ENCODE measurements at places on chromosomes 3 and 15. TPM values are rescaled to one million over a fixed set of nuclear protein-coding genes. Genes with fewer than 3 reads are reported as not detected.

The METTL6 gene
- 8.9 TPM for total RNA-seq

The FANCD2OS gene
- not detected for total RNA-seq

The COL6A5 gene
- total RNA-seq = not detected

The C2CD4A gene
- total RNA-seq = not detected

The SYNPR gene
- total RNA-seq = not detected

The ZNF860 gene
- 0.81 TPM for total RNA-seq

The GOLGA6L1 gene
- not detected for total RNA-seq

The COMMD2 gene
- 11.4 TPM for total RNA-seq

The IL20RB gene
- 1.6 TPM for total RNA-seq

The SLC51B gene
- not detected for total RNA-seq

- no peaks in the 10 kb centered on the region for H3K36me3 ChIP-seq
- H3K4me3 ChIP-seq = no peak overlapping the region
- no peaks in the 10 kb centered on the region for H3K4me1 ChIP-seq
- no peak overlapping the region for H3K27ac ChIP-seq
Measured at GRCh38 chr3:160447544-160447943, 2.0 kb downstream of the TRIM59 start.

- H3K36me3 ChIP-seq = no peaks in the 10 kb centered on the region
- DNase-seq = no peak
- H3K27ac ChIP-seq = no peak overlapping the region
- no peaks in the 10 kb centered on the region for H3K27me3 ChIP-seq
- H3K4me1 ChIP-seq = no peaks in the 10 kb centered on the region
Measured at GRCh38 chr3:189673535-189673934, 42.3 kb downstream of the TP63 start.

- H3K27me3 ChIP-seq = no peaks in the 10 kb centered on the region
- H3K27ac ChIP-seq = no peak overlapping the region
- H3K36me3 ChIP-seq = peaks cover 28% of the 10 kb centered on the region
- H3K4me1 ChIP-seq = peaks cover 3% of the 10 kb centered on the region
- no peak overlapping the region for H3K4me3 ChIP-seq
Measured at GRCh38 chr15:99671926-99672635, 61.2 kb downstream of the LYSMD4 start.

DNA sequence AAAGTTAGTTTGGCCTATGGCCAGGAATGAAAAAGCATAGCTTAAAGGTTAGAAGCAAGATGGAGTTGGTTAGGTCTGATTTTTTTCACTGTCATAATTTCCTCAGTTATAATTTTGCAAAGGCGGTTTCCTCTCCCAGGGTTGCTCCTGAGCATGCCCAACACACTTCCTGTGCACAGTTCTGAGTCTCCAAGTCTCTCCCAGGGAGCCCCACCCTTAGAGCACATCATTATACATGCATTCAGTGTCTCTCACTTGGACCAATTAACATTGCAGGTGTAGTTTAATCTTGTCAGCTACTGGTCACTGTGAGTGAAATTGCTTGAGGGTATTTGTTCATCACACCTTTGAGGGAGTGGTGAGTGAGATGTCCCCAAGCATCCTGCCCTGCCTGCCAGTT lies 96.0 kb upstream of the ATP10A start:
- H3K4me3 ChIP-seq = no peak overlapping the region
- no peaks in the 10 kb centered on the region for H3K36me3 ChIP-seq
- no peak overlapping the region for H3K27ac ChIP-seq
- no peaks in the 10 kb centered on the region for H3K4me1 ChIP-seq
- H3K27me3 ChIP-seq = no peaks in the 10 kb centered on the region
- DNase-seq = no peak

- no peak overlapping the region for H3K4me3 ChIP-seq
- no peak overlapping the region for H3K27ac ChIP-seq
- no peaks in the 10 kb centered on the region for H3K27me3 ChIP-seq
- no peaks in the 10 kb centered on the region for H3K36me3 ChIP-seq
Measured at GRCh38 chr3:134677196-134677986, 26.6 kb upstream of the KY start.

DNA sequence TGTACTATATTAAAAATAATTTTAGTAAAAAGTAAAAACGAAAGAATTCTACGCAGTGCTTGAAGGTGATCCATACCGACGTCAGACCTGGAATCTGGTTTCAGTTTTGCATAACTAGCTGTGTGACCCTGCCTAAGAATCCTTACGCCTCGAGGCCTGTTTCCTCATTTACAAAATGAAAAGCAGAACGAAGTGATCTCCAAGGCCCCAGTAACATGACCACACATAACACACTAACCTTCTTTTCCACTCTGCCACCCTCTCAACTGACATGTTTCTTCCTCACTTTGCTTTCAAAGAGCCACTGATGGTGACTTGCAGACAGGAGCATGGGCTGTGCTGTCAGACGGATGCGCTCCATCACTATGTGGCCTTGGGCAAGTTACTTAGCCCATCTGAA lies 4.8 kb downstream of the MESD start:
- H3K36me3 ChIP-seq = no peaks in the 10 kb centered on the region
- H3K27me3 ChIP-seq = no peaks in the 10 kb centered on the region
- H3K27ac ChIP-seq = no peak overlapping the region
- peaks cover 17% of the 10 kb centered on the region for H3K4me1 ChIP-seq
- no peak overlapping the region for H3K4me3 ChIP-seq

- H3K27ac ChIP-seq = no peak overlapping the region
- peaks cover 61% of the 10 kb centered on the region for H3K36me3 ChIP-seq
- no peak for DNase-seq
- no peaks in the 10 kb centered on the region for H3K27me3 ChIP-seq
- no peaks in the 10 kb centered on the region for H3K4me1 ChIP-seq
- no peak overlapping the region for H3K4me3 ChIP-seq
Measured at GRCh38 chr15:59205839-59206622, 612 bp upstream of the LDHAL6B start.

GRCh38 chr3:194277104-194277785 lies 73.9 kb downstream of the CPN2 start:
- no peaks in the 10 kb centered on the region for H3K27me3 ChIP-seq
- peaks cover 39% of the 10 kb centered on the region for H3K4me1 ChIP-seq
- DNase-seq = peak; percentile 54
- no peaks in the 10 kb centered on the region for H3K36me3 ChIP-seq
- H3K4me3 ChIP-seq = peak overlapping the region; percentile 34

GRCh38 chr3:14524311-14524711 lies 15.8 kb downstream of the GRIP2 start:
- no peak overlapping the region for H3K27ac ChIP-seq
- H3K4me1 ChIP-seq = peaks cover 20% of the 10 kb centered on the region
- H3K36me3 ChIP-seq = no peaks in the 10 kb centered on the region

DNA sequence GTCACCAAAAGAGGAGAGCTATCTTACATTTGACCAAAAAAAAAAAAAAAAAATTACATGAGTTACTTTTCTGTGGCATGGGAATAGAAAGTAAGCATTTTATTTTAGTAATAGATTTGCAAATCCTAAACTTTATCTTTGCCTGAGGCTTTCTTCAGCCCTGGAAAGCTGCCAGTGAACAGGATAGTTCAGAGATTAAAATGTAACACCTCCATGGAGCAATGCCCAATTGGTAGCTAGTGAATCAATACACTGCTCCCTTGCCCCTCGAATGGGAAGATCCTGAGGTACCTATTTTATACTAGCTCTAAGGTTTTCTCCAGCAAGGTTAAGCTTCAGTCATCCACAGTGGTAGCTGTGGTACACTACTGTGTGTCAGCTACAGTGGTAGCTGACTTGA lies 867.1 kb downstream of the NAALADL2 start:
- no peak for DNase-seq
- no peak overlapping the region for H3K27ac ChIP-seq
- H3K27me3 ChIP-seq = no peaks in the 10 kb centered on the region
- H3K4me1 ChIP-seq = no peaks in the 10 kb centered on the region
- no peak overlapping the region for H3K4me3 ChIP-seq

DNA sequence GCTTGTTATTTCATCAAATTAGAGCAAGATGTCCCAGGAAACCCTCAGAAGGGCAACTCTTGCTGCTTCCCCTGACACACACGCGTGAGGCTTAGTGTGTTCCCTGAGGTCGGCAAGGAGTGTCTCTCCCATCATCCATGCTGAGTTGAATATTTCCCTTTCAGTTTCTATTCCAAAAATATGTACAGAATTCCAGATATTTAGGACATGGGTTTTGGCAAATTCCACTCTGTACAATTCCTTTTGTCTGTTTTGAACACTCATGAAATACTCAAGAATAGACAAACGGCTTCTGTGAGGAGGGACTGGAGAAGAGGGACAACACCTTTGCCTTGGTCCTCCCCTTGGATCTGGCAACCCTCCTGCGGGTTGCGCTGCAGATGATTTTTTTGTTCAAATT lies 138.0 kb downstream of the DUT start:
- no peak overlapping the region for H3K27ac ChIP-seq
- H3K36me3 ChIP-seq = peaks cover 59% of the 10 kb centered on the region
- no peaks in the 10 kb centered on the region for H3K27me3 ChIP-seq
- no peak overlapping the region for H3K4me3 ChIP-seq
- H3K4me1 ChIP-seq = peaks cover 11% of the 10 kb centered on the region

DNA sequence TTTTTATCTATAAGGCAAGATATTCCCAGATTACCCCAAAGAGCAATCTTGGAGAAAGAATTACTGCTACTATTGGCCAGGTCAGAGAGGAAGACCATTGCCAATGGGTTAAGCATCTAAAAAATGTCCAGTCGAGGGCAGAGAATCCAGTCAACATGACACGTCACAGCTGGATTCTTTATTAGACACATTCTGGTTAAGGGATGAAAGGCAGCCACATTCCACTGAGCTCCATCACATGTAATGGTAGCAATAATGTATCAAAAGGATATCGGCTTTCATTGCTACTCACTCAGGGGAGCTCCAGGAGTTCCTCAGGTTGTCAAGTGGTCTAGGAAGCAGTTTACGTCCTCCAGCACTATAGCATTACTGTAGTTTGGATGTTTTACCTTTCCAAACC lies 421.1 kb downstream of the PLOD2 start:
- no peak overlapping the region for H3K4me3 ChIP-seq
- no peaks in the 10 kb centered on the region for H3K4me1 ChIP-seq
- DNase-seq = no peak
- H3K27me3 ChIP-seq = no peaks in the 10 kb centered on the region
- H3K27ac ChIP-seq = no peak overlapping the region

- H3K36me3 ChIP-seq = no peaks in the 10 kb centered on the region
- no peak for DNase-seq
- no peak overlapping the region for H3K4me3 ChIP-seq
- H3K4me1 ChIP-seq = peaks cover 4% of the 10 kb centered on the region
- H3K27ac ChIP-seq = no peak overlapping the region
Measured at GRCh38 chr3:124529826-124530571, 200.3 kb upstream of the UMPS start.

GRCh38 chr3:167650459-167650858 lies 3.3 kb downstream of the WDR49 start:
- no peak overlapping the region for H3K27ac ChIP-seq
- no peaks in the 10 kb centered on the region for H3K36me3 ChIP-seq
- DNase-seq = no peak

DNA sequence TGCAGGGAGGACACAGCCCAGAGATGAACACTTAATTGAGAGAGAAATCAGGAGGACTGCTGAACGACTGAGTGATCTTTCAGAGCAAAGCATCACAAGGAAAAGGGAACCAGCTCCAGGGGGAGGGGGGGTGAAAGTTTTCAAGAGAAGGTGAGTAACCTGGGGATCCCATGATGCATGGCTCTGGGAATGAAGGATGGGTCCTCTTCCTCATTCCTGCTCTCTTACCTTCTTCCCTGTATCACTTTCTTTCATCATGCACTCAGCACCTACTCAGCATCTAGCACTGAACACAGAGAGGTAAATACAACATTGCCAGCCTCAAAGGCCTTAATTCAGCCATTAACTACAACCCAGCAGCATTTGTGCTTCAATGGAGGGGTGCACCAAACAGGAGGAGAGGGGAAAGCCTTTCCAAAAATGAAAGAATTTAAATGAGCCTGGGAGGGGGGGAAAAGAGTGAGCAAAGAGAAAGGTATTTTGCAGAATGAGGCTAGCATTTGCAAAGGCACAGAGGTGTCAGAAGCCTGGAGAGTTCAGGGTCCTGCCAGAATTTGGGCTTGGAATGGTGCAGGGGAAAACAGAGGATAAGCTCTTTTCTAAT lies 427.4 kb downstream of the FOXP1 start:
- no peak overlapping the region for H3K4me3 ChIP-seq
- H3K36me3 ChIP-seq = peaks cover 2% of the 10 kb centered on the region
- no peak for DNase-seq
- peaks cover 43% of the 10 kb centered on the region for H3K4me1 ChIP-seq
- no peaks in the 10 kb centered on the region for H3K27me3 ChIP-seq
- H3K27ac ChIP-seq = peak overlapping the region; percentile 56

DNA sequence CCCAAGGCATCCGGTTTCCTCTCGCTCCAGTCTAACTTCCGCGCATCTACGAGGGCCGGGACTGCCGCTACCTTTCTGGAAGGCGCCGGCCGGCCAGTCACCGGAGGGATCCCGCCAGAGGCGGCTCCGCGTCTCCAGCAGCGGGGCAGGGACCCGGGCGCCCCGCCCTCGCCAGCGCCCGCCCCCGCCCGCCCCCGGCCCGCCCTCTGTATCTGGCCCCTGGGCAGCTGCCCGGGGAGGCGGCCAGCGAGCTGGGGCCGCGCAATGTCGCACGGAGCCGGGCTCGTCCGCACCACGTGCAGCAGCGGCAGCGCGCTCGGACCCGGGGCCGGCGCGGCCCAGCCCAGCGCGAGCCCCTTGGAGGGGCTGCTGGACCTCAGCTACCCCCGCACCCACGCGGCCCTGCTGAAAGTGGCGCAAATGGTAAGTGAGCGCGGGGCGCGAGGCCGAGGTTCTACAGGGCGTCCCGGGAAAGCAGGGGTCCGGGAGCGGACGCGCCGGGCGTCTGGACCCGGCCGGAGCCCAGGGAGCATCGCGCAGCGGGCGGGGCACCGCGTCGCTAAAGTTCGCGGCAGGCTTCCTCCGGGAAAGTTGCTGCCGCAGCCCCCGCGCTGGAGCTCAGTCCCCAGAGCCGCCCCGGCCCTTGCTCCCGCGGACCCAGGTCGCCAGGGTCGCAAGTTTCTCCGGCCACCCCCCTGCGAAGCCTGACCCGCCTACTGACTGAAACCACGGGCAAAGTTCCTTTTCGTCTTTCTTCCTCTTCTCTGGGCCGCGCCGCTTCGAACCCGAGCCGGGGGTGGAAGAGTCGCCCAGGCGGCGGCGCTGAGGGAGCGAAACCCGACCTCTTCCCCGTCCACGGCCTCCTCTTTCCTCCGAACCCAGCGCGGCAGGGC lies at the start of gene CMTM7:
Gene CMTM7 (plus strand): TSS at position 211 of the 893 bp plus-strand sequence. CDS start 54 bp downstream, at position 265.
- H3K27me3 ChIP-seq = no peaks in the 10 kb centered on the region

DNA sequence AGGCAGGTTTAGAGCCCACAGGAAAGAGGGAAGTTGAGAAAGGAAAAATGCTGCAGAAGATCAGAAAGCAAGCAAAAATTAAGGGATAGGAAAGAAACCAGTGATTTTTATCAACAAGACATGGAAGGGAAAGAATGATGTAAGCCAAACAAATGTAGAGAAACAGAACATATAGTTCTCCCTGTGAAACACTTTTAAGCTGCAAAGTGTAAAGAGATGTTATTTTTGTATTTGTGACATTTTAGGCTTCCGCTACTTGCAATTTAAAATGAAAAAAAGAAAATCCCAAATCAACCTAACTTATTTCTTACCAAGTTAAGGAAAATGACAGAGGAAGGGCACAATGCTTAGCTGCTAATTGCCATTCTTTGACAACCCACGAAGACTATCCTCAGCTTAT lies 111.6 kb downstream of the PDCD6IP start:
- no peak overlapping the region for H3K27ac ChIP-seq
- no peak for DNase-seq
- no peaks in the 10 kb centered on the region for H3K36me3 ChIP-seq

- no peaks in the 10 kb centered on the region for H3K36me3 ChIP-seq
- no peaks in the 10 kb centered on the region for H3K4me1 ChIP-seq
- H3K27ac ChIP-seq = no peak overlapping the region
- H3K4me3 ChIP-seq = no peak overlapping the region
Measured at GRCh38 chr3:79172241-79172640, 595.6 kb downstream of the ROBO1 start.

Measured in thoracic aorta (tissue), 2 donors.